Brain pericyte (primary cell): ENCODE measurements at places on chromosomes 3 and 15.
A peak's percentile ranks its signal among the peaks of the same experiment; 100 is the strongest.

GRCh38 chr15:65177901-65178300, 7.2 kb downstream of the CLPX start:
- no peak for DNase-seq

- no peak for DNase-seq
Observed at GRCh38 chr3:50193286-50193685, 1.9 kb downstream of the GNAT1 start.

DNA sequence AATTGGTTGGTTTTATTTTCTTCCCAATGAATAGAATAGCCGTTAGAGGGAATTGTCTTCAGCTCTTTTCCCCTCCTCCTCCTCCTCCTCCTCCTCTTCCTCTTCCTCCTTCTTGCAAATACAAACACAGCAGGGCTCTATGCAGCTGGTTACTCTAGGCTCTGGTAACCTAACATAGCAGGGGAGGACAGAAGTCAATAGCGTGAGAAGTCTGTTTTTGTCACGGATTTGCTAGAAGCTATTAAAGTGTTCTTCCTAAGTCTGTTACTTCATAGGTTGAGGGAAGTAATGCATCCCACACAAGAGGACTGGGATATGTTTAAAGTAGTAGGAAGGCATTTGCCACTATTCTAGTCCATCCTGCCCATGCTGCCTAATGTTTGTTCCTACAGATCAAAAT, 374.7 kb upstream of the TPRG1 start:
- DNase-seq, result no peak

- peak; percentile 68 for DNase-seq
Observed at GRCh38 chr3:16130066-16130465, 44.4 kb upstream of the GALNT15 start.

GRCh38 chr15:78855746-78856145, 16.9 kb upstream of the MORF4L1 start:
- DNase-seq, result no peak

DNA sequence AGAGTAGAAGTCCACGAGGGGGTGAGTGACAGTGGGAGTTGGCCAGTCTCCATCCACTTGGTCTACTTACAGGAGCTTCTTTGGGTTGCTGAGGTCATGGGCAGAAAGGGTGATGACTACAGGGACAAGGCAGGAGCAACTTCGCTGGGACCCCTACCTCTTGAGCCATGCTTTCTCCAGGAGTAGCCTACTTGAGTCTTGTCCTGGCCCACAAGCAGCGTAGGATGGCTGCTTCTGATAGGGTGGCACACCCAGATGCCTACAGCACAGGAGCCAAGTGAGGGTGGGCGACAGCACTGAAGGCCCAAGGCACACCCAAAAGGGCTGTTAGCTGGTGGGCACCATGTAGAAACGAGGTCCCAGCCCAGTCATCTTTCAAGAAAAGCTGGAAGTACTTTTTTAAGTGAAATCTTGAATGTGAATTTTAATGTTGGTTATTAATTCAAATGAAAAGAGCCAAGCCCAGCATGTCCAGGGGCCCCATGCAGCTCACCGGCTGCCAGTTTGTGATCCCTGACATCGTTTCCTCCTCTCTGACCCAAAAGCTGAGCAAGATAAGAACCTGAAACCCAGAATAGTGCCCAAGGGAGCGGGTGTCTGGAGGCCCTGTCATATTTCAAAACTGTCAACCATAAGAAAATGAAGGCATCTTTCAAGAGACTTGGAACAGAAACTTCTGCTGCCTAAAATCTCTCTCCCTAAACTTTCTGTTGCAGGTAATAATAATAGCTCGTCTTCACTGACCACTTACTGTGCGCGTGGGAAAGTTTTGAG, 2.2 kb upstream of the CPEB1 start:
- DNase-seq, result no peak
